Nucleus accumbens (tissue), 56 donors: ENCODE measurements at places on chromosomes 3 and 15.

- no peak for DNase-seq
Measured at GRCh38 chr3:42014458-42014920, 52.6 kb upstream of the ULK4 start.

DNA sequence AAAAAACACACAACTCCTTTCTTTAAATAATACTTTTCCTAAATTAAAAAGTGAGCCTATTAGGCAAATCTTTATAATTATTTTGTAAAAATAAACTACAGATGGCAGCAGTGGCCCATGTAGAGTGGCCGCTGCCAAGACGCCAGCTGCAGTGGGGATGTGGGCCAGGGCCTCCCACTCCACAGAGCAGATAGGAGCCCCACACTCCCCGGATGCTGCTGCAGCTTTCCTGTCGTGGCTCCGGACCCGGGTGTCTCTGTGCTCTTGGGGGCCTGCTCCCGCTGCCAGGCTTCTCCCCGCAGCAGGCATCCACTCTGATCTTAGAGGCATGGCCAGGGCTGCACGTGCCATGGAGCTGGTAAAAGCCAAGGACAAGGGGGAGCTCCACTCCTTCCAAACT, 67.5 kb downstream of the PROS1 start:
- no peak for DNase-seq

DNA sequence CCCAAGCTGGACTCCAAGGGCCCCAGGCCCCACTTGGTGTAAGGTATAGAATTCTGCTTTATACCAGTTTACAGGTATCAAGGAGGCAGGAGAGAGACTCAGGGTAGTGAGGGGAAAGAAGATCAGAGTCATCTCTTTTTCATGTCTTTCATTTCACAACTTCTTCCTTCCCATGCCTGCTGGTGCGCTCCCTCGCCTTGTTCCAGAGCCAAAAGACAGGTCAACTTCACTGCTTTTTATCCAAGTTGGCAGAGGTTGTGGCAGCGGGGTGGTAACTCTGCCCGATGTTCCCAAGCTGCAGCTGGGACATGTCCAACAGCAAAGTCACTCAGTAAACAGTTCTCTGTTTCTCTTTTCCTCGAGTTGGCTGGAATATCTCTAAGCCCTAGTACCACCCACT, 86.3 kb upstream of the TCF12 start:
- peak; percentile 26 for DNase-seq

- peak; percentile 20 for DNase-seq
Measured at GRCh38 chr15:58227706-58228543, 89.7 kb downstream of the AQP9 start.

DNA sequence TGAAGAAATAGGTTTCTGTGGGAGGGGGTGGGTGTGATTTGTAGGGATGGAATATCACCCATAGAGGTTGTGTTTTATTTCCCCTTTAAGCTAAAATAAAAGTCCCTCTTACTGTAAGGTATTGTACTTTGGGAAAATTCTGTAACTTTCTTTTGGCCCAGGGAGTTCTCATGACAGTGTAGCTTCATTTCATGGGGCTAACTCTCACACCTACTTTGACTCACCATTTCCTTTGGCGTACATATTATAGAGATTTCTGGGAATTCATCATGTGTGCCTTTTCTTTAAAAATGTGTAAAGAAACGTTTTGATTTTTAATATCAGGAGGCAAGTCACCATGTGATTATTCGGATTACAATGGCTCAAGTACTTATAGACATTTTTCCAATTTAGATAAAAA, 477.7 kb upstream of the CFAP20DC start:
- DNase-seq = no peak

DNA sequence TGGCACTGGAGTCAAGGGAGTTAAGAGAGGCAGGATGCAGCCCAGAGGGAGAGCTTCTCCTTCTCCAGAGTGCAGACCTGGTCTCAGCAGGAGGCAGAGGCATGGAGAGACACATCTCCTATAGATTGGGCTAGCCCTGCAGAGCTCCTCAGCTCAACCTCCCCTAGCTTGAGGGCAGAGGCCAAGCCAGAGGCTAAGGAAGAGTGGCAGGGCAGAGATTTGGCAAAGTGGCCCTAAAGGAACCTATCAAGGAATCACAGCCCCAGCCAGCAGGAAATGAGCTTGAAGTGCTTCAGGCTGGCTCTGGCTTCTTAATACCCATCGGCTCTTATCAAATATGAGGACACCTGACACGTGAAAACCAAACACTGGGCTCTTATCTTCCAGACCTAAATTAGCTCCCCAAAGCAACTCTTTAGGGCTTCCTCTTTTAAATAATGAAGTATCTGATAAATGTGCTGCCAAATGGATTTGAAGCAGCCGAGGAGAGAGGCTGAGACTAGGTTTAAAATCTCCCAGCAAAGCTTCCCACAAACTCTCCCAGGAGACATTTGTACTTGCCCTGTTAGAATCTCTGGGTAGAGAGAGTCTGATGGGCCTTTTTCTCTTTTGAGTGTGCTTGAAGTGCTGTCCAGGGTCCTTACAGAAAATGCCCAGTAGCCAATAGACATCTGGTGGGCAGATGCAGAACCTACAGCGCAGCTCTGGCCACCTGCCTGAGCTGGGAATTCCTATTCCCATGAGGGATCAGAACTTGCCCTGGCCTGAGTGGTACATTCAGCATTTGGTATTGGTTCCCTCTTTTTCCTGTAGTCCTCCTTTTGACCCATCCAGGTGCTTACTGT, 271.4 kb downstream of the CLSTN2 start:
- no peak for DNase-seq

DNA sequence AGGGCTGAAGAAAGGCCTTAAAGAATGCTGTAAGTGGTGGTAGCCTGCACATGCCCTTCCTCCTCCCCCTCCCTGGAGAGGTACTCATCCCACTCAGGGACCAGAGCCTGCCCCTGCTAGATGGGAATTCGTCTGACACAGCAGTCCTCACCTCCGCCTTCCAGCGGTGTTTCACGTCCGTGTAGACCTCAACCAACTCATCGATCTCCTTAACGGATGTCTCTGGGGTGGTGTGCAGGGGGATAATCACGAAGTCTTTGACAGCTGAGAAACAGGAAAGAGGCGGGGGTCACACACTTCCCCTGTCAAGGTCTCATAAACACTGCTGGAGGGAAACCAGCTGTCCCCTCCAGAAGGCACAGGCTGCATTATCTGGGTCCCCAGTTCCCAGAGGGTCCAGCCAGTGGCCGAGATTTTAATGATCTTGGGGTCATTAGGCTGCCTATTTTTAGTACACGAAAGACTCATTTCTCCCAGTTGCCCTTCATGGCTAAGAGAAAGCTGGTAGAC, 9.9 kb downstream of the DNASE1L3 start:
- DNase-seq = no peak

DNA sequence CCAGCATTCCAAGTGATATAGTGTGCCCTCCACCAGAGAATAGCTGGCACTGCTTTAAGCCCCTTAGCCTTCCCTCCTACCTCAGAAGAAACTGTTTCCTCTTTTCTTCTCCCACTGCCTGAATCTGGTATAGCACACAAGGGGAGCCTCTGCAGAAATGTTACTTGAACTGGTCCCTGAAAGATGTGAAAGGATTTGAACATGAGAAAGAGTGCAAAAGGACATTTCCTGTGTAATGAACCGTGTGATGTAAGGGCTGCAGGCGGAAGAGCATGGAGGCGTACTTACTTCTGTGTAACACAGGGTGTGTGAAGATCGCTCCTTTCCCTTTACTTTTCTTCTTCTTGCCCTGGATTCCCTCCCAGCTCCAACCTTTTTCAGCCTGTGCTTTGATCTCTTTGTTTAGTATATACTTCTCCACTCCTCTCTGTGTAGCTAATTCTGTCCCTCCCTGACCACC, 8.4 kb downstream of the TMOD3 start:
- DNase-seq = no peak

- DNase-seq = no peak
Measured at GRCh38 chr3:21620511-21621155, 130.4 kb downstream of the ZNF385D start.

DNA sequence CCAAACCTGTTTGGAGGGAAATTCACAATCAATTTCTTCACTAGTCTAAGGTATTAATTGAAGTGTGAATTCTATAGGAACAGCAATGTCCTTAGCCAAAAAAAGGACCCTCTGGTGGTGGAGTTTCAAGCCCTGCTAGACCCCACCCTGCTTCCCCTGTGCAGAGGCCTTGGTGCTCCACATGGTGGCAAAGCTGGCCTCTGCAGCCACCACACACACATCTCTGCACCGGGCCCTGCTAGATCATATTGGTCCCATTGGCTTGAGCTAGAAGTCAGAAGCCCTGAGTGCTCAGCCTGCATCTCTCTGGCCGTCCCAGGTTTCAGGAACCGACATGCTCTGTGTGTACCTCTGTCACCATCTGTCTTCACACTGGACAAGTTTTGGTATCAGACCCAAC, 220.9 kb upstream of the TRIM42 start:
- DNase-seq = no peak

DNA sequence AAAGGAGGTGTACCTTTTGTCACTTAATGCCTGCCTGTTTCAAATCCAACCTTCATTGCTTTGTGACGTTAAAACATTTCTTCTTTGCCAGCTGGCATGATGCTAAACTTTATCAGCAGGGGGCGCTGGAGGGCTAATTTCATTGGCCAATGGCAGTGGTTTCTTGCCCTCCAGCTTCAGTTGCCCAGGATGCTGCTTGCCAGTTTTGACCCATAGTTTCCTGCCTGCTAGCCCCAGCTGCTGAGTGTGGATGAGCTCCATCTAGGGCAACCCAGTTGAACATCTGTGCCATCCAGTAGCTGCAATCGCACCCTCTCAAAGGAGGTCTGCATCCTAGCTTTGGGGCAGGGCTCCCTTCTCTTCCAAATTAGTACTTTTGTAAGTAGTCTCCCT, 22.1 kb downstream of the ACKR2 start:
- DNase-seq = peak; percentile 40

GRCh38 chr15:93716615-93717231, 514.6 kb upstream of the MCTP2 start:
- DNase-seq = no peak

DNA sequence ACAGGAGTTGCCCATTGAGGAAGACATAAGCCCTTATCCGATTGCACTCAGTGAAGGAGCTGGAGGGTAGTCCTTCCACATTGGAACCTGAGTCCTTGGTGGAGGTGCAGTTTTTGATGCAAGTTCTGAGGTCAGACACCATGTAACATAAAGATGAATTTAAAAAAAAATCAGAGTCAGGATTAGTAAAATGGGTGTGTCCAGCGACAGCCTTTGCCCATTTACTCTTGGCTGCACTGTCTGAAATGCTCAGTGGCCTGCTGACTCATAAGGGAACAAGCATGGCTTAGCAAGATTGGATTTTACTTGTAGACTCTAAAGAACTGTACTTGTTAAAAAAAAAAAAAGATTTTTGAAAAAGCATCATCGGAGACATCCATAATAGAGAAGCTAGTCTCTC, 241.1 kb upstream of the TOPAZ1 start:
- no peak for DNase-seq

- no peak for DNase-seq
Measured at GRCh38 chr15:59741274-59741906, 52.3 kb upstream of the BNIP2 start.

GRCh38 chr3:90054311-90054710, 946.9 kb downstream of the EPHA3 start:
- DNase-seq = no peak

DNA sequence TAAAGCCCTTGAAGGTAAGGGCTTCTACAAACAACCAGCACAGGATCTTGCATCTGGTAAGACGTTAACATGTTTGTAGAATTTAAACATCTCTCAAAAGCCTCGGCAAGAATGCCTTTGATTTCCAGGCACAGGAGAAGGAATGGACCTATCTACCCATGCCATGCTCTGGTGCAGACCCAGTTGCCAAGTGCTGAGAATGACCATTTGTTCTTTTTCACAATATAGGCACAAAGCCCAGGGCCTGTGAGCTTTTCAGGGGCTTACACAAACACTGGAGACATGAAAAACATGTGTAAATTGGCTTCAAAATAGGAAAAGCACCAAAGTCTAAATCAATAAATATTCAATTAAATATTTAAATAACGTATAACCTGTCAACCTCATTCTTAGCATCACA, 266.9 kb upstream of the TTC14 start:
- no peak for DNase-seq

DNA sequence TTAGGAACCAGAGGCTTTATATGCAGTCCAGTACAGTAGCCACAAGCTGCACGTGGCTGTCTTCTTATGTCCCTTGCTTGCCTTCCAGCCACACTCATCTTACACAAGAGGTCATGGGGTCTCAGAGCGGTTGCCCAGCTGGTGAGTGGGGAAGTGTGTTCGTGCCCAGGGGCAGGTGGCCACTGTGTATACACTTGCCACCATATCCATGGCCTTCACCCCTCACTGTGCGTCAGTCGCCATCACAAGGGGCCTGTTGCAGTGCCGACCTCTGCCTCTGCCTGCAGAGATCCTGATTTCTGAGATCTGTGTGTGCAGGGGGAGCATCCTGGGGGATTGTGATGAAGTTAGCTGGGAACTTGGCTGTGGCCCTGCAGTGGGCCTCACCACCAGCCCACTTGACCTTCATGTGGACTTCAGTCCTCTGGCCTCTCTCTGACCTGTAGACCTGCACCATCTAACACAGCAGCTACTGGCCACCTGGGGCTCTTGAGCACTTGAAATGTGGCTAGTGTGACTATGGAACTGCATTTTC, 43.1 kb upstream of the SACM1L start:
- no peak for DNase-seq

- no peak for DNase-seq
Measured at GRCh38 chr3:188283347-188283746, 129.4 kb downstream of the LPP start.

- no peak for DNase-seq
Measured at GRCh38 chr15:39629371-39629770, 48.5 kb downstream of the THBS1 start.

GRCh38 chr3:54274607-54275006, 152.3 kb downstream of the CACNA2D3 start:
- DNase-seq = no peak

DNA sequence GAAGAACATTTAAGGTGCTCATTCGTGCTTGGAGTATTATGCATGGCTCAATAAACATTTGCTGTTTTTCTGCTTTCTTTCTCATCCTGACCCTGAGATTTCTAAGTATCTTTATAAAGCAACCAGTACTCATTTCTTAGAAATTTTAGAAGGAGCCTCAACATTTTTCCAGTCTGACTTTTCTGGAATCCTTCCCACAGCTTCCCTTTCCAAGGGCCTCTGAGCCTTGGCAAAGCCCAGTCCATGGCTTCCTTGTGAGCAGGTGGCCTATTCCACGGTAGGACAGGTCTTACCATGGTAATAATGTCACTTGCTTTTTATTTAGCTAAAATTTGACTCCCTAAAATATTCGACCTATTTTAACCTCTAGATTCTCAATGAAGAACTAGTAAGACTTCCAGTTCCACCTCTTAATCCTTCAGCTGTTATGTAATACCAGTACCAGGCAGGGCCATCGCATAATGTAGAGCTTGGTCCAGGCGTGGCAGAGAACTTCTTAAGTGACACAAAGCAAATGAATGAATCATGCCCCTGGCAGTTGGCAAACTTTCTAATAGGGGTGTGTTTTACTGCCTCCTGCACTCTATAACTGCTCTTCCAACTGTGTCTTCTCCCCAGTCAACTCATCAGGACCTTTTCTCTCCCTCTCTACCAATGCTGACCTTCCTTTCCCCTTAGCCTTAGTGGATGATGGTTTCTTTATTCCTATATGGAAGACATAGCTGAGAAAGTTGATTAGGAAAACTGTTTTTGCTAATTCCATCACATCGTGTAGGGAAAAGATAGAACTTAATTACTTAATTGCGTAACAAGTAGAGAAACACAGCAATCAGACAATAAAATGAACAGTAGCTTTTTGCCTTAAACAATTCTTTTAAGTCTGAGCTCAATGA, 894 bp upstream of the TM4SF4 start:
- DNase-seq = no peak

GRCh38 chr3:173217127-173217526, 76.1 kb upstream of the SPATA16 start:
- DNase-seq = no peak
